ENCODE measurements at places on chromosomes 4 and X.

GRCh38 chrX:85379174-85379907, at the start of gene POF1B:
Gene POF1B (minus strand): TSS chrX:85379665. CDS start chrX:85379454, 211 bp downstream.
- no peak for DNase-seq

- DNase-seq: no peak
These were observed 37.3 kb downstream of the NUDT11 start for GRCh38 chrX:51459125-51459524.

DNA sequence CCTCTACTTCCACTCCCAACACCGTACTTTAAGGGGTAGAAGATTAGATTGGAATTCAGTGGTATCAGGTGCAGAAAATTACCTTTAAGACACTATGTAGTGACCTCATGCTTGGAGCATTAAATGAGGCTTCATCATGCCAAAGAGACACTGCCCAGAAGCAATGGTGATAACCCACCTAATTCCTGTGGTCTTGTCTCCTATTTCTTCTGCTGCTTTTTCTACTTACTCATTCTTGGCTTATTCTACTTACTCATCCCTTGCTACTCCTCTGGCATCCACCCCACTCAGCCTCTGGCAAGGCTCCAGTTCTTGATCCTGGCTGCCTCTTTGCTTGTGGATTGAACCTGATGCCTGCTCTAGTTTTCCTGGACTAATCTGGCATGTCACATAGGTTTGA, 62.3 kb upstream of the ADAMTS3 start:
- DNase-seq: no peak

DNA sequence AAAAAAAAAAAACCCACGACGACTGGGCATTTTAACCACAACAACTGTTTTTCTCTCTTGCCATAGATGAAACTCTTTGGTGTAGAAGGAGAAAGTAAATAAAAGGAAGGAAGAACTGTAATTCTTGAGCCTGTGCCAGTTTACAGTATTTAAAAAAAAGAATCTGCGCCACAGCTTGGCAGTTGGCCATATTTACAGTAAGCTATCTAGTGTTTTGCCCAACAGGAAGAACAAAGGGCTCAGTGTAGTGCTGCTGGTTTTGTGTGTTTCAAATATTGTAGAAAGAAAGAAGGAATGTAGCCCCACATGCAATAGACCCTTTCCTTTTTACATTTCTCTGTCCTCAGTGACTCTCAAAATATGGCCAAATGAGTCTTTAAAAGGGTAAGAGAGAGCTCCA, 66.1 kb downstream of the NR3C2 start:
- no peak for DNase-seq

- peak; percentile 14 for DNase-seq
These were observed 18.2 kb downstream of the ELF4 start for GRCh38 chrX:130091980-130092522.

DNA sequence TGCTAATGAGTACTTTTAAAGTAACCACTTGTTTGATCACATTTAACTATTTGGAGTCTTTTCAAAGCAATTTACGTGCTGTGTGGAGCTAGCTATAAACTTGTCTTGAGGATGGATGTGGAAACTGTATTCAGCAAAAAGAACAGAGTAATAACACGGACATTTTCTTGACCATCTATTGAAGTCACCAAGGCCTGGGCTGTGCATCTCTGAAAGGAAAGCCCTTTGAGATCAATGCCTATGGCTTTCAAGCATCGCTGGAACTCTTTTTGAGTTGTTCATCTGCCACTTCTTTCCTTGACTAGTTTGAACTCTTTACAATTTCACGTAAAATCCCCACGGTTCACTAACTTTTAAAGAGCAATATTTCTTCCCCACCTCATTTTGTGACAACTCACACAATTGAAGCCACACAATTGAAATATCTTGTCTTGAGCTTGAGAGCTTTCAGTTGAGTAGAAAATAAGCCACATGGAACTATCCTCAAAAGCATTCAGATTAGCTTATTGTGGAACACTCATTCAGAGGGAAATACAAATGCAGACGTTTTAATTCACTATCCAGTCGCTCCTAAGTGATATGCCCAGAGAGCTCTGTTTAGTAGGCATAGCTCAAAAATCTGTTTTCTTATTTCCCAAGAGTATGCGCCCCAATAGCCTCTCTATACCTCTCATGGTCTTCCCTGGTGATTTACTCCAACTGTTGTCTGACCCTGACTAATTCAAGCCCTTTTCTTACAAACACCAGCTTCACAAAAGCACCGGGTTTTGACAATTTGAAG, 134.9 kb upstream of the SLITRK2 start:
- no peak for DNase-seq

GRCh38 chrX:144648788-144649187, 598.5 kb upstream of the SPANXN1 start:
- DNase-seq: no peak

- peak; percentile 72 for DNase-seq
These were observed 280.7 kb downstream of the BCOR start for GRCh38 chrX:39816871-39817731.

GRCh38 chr4:38162240-38162784, 202.1 kb downstream of the PTTG2 start:
- DNase-seq: no peak

GRCh38 chr4:185764876-185765275, 47.1 kb downstream of the SORBS2 start:
- no peak for DNase-seq

DNA sequence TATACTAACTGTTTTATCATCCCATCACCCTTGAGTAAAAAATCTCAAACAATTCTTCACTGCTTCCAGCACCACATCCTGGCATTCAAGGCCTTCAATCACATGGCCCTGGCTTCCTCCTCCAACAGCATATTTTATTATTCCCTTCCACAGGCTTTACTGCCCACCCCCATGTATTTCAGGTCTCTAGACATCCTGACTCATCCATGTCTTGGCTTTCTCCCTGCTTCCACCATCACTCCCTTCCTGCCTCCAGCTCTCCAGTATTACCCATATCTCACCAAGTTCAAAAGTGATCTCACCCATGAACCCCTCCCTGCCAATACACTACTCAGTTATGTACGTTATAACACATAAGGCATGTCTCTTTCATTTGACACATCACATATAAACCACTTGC, 34.7 kb upstream of the PLAC1 start:
- DNase-seq: no peak

DNA sequence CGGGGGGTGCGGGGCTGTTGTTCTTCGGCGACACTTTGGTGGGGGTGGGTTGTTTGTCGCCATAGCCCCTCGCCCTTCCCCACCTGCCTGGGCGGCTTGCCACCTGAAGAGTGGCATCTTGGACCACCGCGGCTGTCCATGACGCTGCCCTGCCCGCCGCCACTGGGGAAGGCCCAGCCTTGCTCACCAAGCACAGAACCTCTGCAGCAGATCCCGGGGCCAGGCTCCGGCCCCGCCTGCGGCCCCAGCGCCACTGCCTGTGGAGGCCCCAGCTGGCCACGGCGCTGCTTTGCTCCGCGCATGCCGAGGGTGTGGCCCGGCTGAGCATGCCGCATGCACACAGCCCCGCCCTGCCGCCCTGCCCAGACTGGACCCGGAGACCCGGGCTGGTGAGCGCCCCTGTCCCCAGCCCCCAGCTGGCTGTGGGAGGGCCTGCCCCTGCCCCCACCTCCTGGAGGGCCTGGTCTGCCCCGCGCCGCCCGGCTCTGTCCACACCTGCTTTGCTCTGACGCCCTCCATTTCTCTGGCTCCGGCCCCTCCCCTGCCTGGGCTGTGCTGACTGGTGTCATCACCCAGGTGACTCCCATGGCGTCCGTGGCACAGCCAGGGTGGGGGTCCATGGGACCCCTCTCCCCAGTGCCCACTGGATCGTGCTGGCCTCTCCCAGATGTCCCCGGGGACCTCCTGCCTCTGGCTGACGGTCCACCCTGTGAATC, 5.3 kb downstream of the NAT8L start:
- DNase-seq: no peak
